Activated CD8-positive, alpha-beta memory T cell treated with anti-CD3 and anti-CD28 coated beads for 1 hour (primary cell): ENCODE measurements at places on chromosomes 7 and 10.

DNA sequence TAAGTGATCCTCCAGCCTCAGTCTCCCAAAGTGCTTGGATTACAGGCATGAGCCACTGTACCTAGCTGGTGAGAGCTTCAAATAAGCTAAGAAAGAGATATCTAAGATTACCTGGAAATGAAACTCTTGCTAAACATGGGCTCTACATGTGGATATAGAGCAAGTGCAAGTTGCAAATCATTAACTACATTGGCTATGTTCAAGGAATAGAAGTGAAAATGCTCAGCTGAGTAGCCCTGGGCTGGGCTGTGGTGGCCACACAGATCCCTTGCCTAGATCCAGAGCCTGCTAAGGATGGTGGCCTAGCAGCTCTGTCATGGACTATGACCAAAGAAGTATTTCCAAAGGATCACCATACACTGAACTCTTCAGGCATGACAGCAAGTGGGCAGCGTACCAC is 209.3 kb downstream of the PLXNA4 start:
- no peak for DNase-seq

DNA sequence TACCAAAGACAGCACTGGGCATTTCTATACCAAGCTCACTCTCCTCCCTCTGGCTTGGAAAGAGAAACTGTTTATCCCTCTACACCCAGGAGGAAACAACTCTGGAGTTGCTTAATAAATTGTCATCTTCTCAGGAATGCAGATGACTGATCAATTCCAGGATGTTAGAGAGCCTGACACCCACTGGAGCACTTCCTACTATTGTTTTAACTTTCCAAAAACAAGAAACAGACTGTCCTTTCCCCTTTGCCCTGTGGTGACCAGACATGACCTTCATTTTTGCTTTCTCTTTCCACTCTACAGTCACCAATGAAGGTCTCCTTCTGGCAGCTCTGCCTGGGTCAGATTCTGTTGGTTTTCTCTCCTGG is 19.6 kb downstream of the GIMAP4 start:
- DNase-seq: no peak

- DNase-seq: peak; percentile 59
Measured at GRCh38 chr10:30027057-30028005, 32.1 kb downstream of the JCAD start.

GRCh38 chr10:70576803-70577517 is 25.6 kb downstream of the PRF1 start:
- DNase-seq: no peak

DNA sequence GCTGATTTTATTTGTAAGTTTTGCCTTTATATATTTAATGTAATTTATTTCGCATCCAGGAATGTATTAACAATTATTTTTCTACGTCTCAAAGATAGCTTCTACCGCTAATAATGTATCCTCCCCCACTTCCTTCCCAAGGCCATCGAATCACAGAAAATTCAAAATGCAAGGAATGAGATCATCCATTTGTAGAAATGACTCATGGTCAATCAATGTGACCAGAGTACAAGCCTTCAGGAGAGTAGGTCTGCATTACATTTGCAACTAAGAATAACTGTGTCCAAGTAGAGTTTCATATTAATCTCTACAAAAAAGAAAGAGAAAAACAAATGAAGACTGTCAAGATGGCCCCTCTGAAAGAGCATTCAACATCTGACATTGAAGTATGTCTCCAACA is 205.9 kb upstream of the PHF14 start:
- DNase-seq: no peak

GRCh38 chr7:139118805-139119485 is 9.4 kb upstream of the ZC3HAV1 start:
- DNase-seq: no peak

DNA sequence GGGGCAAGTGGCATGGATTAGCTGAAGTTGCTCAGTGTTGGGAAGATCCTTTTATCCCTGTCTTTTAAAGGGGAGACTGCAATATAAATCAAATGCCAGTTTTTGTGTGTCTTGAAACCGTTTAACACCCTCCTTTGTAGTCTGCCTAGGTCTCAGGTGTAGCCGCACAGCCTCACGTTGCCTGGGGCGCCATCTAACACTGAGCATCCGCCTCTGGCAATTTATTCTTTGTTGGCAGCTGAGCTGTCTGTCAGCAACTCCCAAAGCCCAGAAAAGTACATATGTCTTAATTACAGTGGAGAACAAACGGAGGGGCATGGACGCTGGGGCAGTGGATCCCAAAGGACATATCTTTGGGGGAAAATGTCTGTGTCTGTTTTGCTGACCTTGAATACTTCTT is 254.7 kb downstream of the STK31 start:
- DNase-seq: no peak

GRCh38 chr7:29684787-29685650 is 121.3 kb upstream of the WIPF3 start:
- DNase-seq: no peak

DNA sequence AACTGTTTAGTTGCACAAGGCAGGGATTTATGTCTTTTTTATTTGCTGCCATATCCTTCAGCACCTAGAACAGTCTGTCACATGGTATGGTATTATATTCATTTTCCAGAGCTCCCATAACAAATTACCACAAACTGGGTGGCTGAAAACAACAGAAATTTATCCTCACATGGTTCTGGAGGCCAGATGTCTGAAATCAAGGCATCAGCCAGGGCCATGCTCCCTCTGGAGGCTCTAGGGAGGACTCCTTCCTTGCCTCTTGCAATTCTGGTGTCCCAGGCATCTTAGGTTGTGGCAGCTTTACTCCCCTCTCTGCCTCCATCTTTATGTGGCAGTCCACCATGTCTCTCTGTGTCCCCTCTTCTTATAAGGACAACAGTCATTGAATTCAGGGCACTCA is 43.1 kb downstream of the MET start:
- DNase-seq: no peak

GRCh38 chr10:61970182-61971002 is 68.9 kb downstream of the ARID5B start:
- DNase-seq: no peak

DNA sequence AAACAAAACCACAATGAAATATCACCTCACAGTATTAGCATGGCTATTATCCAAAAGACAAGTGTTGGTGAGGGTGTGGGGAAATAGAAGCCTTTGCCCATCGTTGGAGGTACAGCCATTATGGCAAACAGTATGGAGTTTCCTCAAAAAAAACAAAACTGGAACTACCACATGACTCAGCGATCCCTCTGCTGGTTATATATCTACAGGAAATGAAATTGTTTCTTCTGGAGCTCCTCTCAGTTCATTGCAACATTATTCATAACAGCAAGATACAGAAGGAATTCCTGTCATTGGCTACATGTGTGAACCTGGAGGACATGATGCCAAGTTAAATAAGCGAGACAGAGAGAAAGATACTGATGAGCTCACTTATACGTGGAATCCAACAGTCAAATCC is 2.4 kb upstream of the UBE3C start:
- no peak for DNase-seq

- no peak for DNase-seq
Measured at GRCh38 chr10:34229917-34230316, 585.2 kb downstream of the PARD3 start.

GRCh38 chr7:123961771-123962170 is 36.7 kb downstream of the SPAM1 start:
- no peak for DNase-seq

GRCh38 chr7:124840435-124840834 is 74.8 kb upstream of the GPR37 start:
- DNase-seq: no peak

DNA sequence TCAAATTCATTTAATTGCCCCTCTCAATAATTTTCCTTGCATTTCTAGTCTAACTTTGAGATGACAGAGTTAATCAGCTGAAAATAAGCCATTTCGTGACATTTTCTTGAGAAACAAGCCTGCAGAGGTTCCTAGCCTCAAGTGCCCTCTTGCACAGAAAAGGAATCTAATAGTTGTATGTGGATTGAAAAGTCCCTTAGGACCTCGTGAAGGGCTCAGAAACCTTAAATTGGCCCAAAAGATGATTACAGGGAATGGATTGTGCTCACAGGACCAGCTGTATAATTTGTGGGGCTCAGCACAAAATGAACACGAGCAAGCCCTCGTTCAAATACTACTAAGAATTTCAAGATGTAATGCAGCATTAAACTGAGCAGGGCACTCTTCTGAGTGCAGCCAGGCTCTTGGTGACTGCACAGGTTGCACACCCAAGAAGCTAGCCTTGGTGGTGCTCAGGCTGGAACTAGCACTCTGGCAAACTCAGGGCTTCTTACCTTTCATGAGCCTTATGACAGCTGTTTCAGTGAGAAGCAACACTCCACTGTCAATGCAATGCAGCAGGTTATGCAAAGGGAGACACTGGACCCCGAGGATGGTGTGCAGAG is 102.2 kb downstream of the GSAP start:
- DNase-seq: no peak

DNA sequence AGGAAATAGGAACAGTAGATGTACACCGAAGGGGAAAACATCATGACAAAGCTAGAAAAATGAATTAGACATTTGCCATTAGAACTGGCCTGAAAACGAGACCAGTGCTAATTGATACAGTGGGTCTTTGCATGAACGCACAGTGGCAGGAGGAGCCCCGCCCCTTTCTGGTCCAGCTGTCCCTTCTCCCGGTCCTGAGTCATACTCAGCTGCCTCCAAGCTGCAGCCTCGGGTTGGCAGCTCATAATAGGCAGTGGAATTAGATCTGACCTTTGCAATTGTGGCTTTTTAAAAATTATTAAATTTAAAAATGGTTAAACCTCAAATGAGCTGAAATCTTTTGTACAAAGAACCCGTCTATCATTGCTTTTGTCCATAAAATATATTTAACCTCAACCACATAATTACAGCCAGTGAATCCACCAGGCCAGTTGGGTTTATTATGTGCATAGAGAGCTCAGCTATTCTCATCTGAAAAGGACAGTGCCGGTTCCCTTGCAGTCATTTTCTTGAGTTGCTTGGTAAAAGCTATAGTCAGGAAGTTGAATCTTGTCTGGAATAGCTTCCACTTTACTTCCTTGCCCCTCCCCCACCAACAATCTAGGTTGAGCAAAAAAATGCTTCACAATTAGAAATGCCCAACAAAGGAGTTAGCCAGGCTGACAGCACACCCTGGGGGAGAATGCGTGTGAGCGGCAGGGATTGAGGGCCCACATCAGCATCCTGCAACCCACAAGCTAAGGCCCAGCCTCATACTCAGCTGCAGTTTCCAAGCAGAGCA is 147.1 kb downstream of the BUB3 start:
- DNase-seq: no peak

DNA sequence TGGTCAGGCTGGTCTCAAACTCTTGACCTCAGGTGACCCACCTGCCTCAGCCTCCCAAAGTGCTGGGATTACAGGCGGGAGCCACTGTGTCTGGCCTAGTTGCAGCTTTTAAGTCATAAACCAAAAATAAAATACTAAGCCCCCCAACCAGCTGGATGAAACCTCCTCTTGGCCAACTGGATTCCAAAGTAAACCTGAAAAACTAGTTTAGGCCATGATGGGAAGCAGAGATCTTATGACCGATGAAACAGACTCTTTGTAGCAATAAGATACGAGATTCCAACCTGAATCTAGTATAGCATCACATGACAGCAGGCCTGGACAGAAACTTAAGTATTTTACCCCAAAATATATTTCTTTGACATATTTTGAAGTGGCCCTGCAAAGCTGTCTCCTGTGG is 9.1 kb upstream of the MCM10 start:
- no peak for DNase-seq

DNA sequence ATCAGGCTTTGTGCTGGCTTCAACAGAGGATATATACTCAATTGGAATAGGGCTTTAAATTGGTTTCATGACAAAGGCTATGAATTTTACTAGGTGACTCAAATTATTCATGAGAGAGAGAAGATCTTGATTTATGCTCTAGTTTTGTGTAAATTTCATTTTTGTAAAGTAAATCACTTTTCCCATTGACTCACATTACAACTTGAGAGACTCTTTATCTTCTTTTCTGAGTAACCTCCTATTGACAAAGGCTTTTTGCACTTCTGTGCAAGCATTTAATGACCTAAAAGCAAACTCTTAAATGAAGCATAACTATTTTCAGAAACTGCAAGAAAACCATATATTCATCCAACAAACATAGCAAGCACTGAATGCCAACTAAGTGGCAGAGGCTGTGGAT is 98.5 kb upstream of the RHOBTB1 start:
- DNase-seq: no peak
